ENCODE measurements at places on chromosomes 13 and 19. TPM values are rescaled to one million over a fixed set of nuclear protein-coding genes. Genes with fewer than 3 reads are reported as not detected.

Gene ENOX1
- polyA plus RNA-seq, result 3.0 TPM

Gene SGCG
- 0.79 TPM for polyA plus RNA-seq

Gene CYP4F8
- polyA plus RNA-seq, result not detected

Gene GADD45B
- polyA plus RNA-seq, result 23.2 TPM

- H3K36me3 ChIP-seq, result no peaks in the 10 kb centered on the region
- H3K4me3 ChIP-seq, result no peak overlapping the region
- no peak overlapping the region for H3K27ac ChIP-seq
Observed at GRCh38 chr13:104816726-104817125, 1718.7 kb downstream of the EFNB2 start.

- no peaks in the 10 kb centered on the region for H3K4me1 ChIP-seq
- H3K27me3 ChIP-seq, result no peaks in the 10 kb centered on the region
- no peak overlapping the region for H3K4me3 ChIP-seq
- H3K27ac ChIP-seq, result no peak overlapping the region
- DNase-seq, result no peak
Observed at GRCh38 chr19:17255150-17255621, 9.4 kb downstream of the USHBP1 start.

DNA sequence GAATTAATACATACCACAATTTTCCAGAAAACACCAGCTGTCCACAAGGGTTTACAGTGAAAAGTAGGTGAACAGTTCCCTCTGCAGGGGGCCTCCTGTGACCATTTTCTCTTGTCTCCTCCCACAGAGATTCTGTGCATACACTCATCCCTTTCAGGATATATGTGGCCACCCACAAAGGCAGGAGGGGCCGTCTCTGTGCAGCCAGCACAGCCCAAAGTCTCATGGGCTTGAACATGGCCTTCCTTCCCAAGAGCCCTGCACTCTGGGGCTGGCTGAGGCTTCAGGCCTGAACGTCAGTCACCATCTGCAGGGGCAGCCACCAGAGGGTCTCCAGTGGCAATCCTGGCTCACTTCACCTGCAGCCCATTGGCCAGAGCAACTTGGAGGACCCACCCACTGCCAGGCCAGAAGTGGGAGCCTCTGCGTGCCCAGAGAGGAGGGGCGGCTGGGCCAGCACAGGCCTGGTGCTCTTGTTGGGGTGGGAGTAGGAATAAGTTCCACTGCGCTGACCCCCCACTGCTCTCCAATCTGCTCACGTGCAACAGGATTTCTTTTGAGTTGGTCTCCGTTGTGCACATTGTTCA, 25.1 kb downstream of the TMEM161A start:
- DNase-seq, result no peak
- H3K4me3 ChIP-seq, result no peak overlapping the region
- peaks cover 3% of the 10 kb centered on the region for H3K27me3 ChIP-seq
- H3K36me3 ChIP-seq, result peaks cover 2% of the 10 kb centered on the region

All from large intestine (tissue), 12 donors.